ENCODE measurements at places on chromosomes 12 and 14.

DNA sequence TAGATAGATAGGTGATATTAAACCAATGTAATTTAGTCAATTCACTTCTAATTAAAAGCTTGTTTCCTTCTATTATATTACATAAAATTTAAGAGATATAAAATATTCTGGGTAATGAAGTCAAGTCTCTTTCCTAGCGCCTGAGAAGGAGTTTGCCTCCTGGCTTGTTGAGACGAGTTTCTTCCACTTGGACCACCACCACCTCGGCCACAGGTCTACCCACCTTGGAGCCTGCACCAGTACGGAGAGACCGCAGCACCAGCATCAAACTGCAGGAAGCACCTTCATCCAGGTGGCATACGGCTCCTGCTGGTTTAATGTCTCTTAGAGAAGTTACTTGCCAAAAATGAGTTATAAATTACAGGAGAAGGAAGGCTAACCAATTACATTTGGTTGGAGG lies 79.0 kb upstream of the SLCO1C1 start:
- DNase-seq = no peak

DNA sequence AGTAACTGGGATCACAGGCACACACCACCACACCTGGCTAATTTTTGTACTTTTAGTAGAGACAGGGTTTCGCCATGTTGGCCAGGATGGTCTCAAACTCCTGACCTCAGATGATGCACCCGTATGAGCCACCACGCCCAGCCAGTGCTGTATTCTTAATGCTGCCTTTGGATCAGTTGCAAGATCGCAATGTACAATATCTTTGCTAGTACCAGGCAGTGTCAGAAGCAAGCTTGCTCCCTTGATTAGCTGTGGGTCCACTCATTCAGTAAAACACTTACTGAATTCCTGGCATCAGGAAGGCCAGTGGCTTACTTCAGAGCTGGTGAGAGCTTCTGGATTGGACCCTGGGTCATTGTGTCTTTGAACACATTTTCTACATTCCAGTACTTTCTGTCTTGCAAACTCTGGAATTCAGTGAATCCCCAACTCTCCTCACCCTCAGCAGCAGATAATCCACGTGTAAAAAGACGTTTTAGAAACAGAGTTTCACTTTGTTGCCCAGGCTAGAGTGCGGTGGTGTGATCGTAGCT lies 1183.7 kb downstream of the AACS start:
- DNase-seq = no peak

- no peak for DNase-seq
Observed at GRCh38 chr12:91186156-91186555, 3.5 kb upstream of the DCN start.

DNA sequence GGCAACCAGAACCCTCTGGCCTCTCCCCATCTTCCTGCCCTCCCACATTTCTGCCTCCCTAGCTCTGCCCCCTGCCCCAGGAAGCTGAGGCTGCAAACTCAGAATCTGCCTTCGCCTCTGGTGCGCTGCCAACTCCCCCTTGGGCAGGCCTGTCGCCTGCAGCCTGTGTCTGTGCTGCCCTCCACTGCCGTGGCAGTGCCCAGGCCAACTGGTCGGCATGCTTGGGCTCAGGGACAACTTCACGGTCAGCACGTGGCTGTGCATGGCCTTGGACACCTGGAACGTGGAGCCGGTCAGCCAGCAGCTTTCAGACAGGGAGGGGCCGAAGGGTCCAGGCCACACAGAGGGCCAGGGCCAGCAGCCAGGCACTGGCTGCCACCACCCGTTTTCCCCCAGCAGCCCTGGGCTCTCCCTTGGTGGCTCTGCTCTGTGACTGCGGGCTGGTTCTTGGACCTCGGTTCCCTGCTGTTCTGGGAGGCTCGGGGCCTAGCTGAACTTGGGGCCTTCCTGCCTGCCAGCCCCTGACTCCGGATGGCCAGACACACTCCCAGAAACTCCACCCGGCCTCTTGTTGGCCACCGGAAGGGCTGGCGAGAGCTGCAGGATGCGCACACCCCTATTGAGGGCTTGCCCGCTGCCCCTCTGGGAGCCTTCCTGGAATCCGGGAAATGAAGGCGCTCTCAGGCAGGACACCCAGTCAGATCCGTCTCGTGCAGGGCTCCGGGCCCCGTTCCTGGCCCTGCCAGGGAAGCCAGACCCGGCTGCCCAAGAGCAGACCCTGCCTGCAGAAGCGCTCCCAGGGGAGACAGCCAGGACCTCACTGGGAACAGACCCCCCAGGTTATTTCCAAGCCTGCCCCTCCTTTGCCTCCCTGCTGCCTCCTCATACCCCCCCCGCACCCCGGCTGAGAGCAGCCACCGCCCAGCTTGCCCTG lies 34.2 kb upstream of the PPP1R13B start:
- peak; percentile 79 for DNase-seq

DNA sequence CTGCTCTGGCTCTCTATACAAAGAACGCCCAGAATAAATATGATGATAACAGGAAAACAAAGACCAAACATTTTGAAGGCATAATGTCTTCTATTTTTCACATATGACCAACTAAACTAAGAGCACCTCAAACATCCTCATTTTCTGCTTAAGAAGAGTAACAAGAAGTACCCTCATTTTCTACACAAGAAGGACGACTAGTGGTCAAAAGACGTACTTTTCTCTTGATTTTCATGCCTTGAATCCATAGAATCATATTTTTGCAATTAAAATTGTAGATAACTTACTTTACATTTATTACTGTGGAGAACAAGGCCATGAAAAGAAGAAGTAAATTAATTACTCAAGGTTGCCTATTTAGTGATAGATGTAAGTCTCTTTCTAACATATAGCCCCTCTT lies 358.6 kb downstream of the DUSP6 start:
- DNase-seq = no peak

DNA sequence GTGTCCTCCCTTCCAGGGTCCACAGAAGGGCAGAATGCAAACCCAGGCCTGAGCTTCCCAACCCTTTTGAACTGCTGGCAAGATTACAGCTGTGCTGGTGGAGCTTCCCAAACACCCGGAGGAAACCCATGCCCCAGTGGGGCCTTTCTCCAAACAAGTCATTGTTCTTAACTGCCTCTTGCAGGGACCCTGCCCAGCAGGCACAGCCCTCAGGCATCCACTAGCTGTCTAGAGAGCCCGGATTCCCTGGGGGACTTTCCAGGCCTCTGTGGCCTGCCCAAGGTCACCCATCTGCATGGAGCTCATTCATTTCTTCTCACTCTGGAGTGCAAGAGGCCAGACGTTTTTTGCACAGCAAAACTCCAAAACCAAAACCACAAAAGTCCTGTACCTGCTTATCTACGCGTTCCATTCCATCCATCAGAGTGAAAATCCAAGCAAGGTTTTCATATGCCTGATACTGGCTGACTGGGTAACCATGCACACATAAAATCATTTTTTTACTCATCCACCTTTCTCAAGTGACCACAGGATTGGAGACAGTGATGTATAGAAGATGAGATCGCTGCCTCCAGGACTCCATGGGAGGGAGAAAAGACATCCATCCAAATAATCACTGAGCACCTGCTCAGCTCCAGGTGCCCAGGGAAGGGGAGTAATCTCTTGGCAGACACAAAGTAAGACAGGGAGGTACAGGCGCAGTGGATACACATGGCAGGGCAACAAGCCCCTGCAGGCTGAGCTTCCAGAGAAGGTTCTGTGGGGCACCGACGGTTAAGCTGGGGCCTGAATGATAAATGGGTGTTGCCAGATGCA lies 17.2 kb upstream of the BDKRB2 start:
- DNase-seq = no peak

DNA sequence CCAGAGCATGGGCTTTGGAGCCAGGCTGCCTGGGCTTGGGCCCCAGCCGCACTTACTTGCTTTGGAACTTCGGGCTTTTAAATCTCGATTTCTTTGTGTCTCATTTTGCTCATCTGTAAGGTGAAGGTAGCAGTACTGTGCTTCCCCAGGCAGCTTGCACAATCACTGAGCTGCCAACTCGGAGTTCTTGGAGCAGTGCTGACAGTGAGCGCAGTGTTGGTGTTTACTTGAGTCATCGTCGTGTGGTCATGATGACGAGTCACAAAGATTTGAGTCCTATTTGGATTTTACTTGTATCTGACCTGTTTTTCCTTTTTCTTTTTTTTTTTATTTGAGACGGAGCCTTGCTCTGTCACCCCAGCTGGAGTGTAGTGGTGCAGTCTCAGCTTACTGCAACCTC lies 31.3 kb upstream of the ATF1 start:
- no peak for DNase-seq

- no peak for DNase-seq
Observed at GRCh38 chr14:53265025-53265424, 111.9 kb upstream of the DDHD1 start.

DNA sequence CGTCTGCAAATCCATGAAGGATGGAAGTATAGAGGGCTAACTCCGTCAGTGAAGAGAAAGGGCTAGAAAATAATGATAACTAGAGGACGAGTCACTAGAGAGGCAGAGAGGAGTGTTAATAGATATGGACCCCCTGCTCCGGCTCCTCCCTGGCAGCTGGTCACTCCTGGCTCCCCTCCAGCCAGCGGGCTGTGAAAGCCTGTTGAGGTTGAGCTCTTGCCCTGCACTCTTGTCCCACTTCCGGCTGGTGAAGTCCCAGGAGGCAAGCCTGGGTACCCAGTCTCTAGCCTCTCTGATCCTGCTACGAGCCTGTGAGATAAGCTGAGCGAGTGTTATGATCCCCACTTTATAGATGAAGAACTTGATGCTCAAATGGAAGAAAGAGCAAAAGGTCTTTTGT lies 90.3 kb downstream of the RFX4 start:
- DNase-seq = no peak

- DNase-seq = no peak
Observed at GRCh38 chr14:20417250-20418186, 4.2 kb upstream of the TEP1 start.

DNA sequence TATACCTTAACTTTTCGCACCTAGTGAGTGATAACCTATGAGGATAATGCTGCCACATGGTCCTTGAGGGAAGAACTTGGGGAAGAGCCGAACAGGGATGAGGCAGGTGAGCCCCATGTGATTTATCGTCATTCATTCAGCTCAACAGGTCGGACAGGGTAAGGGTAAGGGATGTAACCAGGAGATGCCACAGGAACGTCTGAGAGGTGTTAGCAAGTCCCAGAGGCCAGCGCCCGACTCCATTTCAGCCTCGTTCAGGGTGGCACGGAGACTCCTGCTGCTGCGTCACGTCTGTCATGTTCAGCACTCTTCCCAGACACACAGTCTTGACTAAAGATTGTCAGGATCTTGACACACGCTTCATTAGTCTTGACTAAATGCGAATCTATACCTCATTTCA lies 23.4 kb upstream of the TIGAR start:
- DNase-seq = no peak

DNA sequence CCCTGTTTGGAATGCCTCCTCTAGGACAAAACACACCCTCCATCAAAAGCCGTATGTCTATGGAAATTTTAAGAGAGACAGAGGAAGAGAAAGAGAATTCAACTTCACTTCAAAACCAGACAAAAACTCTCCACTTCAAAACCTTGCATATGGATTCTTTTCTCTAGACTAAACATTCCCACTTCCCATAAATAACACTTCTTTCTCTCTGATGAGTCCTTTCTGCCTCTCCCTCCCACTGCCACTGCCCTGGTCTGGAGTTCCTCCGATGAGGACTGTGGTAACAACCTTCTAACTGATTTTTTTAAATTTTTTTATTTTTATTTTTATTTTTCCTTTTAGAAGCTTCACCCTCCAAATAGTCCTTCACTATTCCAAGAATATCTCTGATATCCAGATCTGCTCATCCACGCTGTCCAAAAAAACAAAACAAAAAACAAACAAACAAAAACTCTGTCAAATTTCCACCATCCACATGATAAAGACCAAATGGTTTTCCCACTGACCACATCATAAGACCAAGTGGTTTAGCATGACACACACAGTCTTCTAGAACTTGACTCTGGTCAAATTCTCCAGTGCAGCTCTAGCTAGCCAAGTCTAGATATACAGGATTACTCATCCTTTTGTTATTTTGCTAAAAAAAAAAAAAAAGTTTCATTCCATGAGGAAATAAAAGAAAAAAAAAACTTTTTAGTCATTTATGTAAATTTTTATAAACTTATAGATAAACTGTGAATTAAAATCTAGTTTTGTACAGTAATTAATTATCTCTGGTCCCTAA lies 256.0 kb downstream of the PPFIA2 start:
- DNase-seq = no peak

DNA sequence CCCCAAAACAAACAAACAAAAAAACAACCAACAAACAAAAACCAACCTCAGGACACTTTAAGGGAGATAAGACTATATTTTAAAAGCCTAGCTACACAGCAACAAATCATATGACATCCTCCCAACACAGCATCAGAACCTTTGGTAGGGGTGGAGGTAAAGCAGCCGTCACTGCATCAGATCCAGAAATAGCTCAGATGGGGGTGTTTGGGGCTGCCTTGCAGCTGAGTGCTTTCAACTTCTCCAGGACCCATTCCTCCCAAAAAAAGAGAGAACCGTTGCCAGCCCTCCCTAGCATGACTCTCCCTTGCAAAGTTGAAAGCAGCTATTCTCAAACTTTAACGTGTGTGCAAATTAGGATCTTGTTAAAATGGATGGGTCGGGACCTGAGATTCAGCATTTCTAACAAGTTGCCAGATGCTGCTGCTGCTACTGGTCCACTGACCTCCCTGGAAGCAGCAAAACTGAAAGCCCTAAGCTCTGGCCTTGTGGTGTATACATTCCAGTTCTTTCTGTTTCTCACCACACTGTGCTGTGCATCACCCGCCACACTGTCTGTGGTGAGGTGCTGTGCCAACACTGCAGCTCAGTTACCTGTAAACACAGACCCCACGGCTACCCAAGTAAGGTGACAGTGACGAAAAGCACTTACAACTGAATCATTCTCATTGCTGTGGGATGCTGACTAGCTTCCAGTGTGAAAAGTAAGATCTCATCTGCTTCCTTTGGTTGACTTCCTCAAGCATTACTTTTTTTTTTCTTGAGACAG lies 54.0 kb downstream of the SLC38A1 start:
- DNase-seq = peak; percentile 47

GRCh38 chr14:78327426-78328221 lies 157.5 kb downstream of the NRXN3 start:
- no peak for DNase-seq

DNA sequence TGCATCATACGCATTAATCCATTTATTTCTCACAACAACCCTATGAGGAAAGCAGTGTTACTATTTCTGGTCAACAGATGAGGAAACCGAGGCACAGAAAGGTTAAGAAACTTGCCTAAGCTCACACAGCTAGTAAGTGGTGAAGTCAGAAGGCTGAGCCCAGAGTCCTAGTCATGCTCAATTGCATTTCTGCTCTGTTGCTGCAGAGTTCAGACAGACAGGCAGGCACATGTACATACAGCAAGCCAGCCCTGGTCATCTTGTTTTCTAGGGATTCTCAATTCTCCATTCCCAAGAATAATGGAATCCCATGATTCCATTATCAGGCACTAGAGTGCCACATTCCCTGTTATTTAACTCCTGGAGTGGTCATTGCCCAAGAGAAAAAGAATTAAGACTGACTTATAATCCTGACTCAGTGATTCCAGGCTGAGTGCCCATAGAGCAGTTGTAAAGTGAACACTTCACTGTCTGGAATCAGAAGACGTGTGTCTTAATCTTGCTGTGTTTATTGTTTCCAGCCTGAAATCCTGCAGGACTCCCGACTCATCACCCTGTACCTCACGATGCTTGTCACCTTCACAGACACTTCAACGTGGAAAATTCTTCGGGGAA lies 10.7 kb downstream of the UBE3B start:
- no peak for DNase-seq

GRCh38 chr14:91329486-91330014 lies 85.0 kb upstream of the GPR68 start:
- no peak for DNase-seq

All from right cardiac atrium (tissue), 5 donors.